ENCODE measurements at places on chromosomes 1 and 21.

DNA sequence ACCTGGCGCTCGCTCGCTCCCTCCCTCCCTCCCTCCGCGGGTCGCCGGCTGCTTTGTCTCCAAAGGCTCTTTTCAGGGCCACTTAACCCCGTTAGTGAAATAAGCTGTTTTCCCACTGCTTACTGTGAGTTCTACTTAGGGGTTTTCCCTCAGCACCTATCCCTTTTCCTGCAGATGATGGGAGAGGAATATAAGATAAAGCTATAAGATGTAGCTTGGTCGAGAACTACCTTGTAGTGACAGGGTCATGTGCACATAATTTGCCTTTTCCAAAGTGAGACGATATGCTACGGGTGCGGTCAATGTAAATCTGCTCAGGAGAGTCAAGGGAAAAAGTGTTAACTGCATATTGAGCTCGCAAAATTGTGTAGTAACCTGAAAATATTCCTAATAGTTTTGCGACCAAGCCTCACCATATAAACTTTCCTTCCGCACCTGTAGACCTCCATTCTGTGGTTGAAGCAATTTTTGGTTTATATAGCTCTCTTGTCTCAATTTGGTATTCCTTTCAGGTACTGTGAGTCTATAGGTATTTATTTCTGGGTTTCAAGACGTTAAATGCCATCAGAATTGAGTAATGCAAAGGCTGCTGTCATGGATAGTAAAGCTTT, 55.8 kb upstream of the BOLA1 start:
- peak; percentile 8 for DNase-seq

DNA sequence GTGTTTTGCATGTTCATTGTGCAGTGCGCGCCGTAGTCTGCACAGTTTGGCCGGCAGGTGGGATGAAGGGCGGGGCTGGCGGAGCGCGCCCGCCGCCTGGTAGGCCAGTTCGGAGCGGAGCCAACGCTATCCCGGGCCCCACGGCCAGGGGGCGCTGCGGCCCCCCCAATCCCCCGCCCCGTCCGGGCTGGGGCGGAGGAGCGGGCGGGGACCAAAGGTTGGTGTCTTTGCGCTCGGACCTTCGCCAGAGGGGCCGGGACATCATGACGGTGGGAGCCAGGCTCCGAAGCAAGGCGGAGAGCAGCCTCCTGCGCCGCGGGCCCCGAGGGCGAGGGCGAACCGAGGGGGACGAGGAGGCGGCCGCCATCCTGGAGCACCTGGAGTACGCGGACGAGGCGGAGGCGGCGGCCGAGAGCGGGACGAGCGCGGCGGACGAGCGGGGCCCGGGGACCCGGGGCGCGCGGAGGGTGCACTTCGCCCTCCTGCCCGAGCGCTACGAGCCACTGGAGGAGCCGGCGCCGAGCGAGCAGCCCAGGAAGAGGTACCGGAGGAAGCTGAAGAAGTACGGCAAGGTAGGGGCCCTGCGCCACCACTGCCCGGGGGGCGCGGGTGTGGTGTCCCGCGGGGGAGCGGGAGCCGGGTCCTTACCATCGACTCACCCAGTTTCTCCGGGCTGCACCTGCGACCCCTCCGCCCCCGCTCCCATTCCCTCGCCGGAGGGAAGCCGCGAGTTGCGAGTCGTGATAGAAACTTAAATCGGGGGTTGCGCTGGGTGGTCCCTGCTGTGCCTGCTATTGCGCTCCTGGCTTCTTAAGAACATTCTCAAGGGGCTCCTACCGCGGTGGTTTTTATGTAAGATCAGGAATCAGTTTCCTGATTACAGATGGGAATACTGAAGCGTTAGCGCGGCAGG, at the start of gene C1orf115:
Gene C1orf115, plus strand, starts transcription at position 224 of the 913 bp plus-strand sequence. Its CDS starts 40 bp downstream, at position 264.
- DNase-seq, result peak; percentile 51

- DNase-seq, result no peak
These were observed 47.7 kb upstream of the VWA5B1 start for GRCh38 chr1:20242890-20243479.

DNA sequence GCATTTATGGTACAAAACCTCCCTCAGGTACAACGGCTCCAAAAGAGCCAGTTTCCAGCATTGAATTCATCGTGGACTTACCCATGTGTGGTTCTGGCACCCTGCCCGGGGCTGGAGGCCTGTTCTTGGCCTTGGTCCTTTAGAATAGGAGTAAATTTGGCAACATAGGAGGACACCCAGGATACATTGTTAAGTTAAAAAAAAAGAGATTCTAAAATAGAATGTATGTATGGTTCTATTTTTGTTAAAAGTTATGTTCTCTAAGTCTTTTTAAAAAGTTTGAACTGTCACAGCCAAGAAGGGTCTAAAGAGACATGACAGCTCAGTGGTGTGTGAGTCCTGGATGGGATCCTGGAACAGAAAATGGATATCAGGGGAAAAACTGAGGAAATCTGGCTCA, 25.9 kb downstream of the EPHX1 start:
- no peak for DNase-seq

- peak; percentile 63 for DNase-seq
These were observed at the start of gene CD244 for GRCh38 chr1:160862203-160863060. Gene CD244 (minus strand): TSS chr1:160862887. CDS start chr1:160862677, 210 bp downstream.

Data from Ammon's horn (tissue), 1 donor.